ENCODE measurements at places on chromosomes 7 and 10.

DNA sequence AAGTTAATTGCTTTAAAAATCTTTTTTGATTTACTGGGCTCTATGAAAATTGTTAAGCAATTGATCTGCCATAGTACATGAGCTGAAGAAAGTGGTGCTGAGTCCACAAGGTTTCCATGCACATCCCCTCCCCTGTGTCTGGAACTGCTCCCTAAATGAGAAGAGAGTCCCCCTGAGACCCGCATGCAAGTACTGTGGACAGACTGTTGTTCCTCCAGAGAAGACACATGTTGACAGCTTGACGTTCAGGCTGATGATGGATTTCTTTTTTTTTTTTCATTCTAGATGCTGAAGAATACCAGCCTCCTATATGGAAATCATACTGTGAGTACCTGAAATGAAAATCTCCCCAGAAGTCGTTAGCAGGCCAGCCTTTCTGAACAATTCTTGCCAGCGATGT, 159.8 kb downstream of the CHN2 start:
- DNase-seq: no peak

DNA sequence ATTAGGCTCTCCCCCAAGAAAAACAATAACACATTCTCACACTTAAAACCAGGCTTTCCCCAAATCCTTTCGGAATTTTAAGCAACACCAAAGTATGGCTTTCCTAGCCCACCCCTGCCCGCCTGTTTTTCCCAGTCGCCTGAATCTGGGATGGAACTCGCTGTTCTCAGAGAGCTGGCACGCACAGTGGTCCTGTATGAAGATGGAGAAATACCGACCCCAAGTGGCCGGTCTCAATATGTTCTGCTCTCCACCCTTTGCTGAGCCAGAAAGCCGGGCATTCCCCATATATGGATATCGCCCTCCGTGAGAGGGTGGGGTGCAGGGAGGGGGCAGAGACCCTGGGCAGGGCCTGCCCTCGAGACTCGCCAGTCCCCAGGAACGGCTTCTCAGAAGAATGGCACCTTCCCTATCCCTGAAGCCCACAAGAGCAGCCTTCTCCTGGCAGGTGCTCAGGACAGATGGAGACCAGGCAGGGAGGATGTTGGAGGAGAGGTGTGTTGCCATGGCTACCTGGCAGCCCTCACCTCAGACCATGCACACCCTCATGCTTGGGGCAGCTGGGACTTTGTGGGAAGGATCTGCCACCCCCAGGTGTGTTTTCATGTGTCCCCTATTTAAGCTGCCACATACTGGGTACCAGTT, 3.4 kb downstream of the TACR2 start:
- DNase-seq: no peak

DNA sequence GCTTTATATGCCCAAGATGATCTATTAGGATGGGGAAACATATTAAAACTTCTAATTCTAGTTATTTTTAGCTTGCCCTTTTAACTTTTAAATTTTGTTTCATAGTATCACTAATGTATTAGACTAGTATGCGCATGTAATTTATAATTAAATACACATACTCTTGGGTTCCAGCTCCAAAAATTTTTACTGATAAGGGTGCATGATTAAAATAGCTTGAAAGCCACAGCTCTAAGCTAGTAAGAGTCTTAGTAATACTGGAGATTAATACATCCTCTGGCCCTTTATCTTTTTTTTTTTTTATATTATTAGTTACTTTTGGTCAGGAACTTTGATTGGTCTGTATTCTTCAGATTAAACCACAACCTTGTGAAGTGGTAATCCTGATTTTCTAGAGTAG, 53.6 kb downstream of the ATXN7L1 start:
- no peak for DNase-seq

- DNase-seq: no peak
Measured at GRCh38 chr10:74651565-74651964, 174.8 kb upstream of the KAT6B start.

GRCh38 chr10:88755753-88756152, 4.1 kb upstream of the LIPN start:
- DNase-seq: no peak

GRCh38 chr10:14860791-14861190, 17.9 kb upstream of the SUV39H2 start:
- no peak for DNase-seq

- DNase-seq: no peak
Measured at GRCh38 chr10:123402656-123403055, 248.5 kb downstream of the BUB3 start.

DNA sequence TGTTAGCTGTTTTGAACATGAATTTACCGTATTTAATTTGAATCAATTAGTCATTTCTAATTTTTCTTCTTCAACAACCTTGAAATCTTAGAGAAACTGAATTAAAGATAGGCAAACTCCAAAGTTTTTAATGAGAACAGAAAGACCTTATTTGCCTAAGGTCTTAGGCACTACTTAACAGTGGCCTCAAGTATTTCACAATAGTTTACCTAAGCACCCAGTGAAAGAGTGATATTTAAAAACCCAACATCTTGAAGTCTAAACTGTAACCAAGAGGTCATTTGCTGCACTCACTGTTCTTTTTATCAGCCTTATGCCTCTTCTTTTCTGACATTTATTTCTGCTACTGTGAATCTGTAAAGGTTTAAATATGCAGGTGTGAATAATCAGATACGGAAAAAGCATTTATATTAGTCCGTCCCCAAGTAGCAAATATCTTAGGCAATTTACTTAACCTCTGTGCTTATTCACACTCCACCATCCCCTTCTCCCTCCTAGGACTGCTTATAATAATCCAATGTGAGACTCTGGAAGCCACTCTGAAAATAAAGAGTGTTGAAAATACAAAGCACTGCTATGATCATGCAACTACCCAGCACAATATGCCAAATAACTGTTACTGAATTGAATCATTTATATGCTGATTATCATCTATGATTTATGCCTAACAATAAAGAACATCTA, 105.7 kb downstream of the ELAPOR2 start:
- no peak for DNase-seq

DNA sequence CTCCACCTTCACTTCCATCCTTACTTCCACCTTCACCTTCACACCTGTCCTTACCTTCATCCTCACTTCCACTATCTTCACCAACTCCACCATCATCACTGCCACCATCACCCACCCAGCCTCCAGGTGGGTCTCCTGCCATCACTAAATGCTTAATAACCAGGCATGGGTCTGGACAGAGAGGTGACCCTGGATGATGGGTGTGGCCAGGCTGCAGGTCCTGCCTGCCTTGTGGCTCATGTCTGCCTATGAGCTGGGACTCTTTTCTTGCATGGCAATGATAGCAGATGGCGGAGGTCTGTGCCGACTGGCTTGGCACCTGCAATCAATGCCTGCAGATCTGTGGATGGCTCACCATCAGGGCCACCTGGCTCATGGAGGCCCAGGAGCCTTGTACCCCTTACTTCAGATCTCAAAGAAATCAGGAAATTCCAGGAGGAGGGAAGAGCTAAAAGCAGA, 60.1 kb upstream of the ELN start:
- DNase-seq: no peak

- DNase-seq: no peak
Measured at GRCh38 chr10:45325116-45325515, 9.7 kb upstream of the OR13A1 start.

GRCh38 chr7:74287303-74288033, 1.7 kb upstream of the CLIP2 start:
- DNase-seq: no peak

- no peak for DNase-seq
Measured at GRCh38 chr10:36578306-36578705, 547.1 kb upstream of the ANKRD30A start.

GRCh38 chr7:12957487-12957886, 270.1 kb downstream of the ARL4A start:
- no peak for DNase-seq

DNA sequence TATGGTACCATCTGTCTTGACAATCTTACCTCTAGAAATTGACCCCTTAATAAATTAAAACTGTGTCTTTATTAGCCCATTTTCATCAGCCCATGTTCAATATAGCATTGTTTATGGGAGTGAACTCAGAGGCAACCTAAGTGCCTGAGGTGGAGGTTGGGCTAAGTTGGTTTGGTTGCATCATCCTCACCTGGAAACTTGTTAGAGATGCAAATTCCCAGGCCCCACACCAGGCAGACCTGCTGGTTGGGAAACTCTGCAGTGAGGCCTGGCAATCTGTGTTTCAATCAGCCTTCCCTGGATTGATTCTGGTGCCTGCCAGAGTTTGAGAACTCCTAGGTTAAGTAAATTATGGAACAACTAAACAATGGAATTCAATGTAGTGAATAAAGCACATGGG, 9.4 kb upstream of the FAM170B start:
- DNase-seq: no peak

DNA sequence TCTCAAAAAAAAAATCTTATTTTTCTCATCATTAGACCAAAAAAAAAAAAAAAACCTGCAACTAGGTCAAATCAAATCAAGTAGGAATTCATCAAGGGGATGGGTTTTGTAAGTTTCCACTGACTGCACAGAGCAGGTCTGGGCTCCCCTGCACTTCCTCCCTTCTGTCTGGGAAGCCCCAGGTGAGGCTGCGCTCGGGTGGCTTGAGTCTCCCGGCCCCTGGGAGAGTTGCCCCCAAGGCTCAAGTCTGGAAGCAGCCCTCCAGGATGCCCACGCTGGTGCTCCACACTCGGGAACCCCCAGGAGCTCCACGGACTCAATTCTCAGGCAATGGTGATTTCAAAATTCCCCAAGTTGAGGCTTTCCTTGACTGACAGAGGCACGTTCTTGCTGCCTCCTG, 41.7 kb upstream of the RBM33 start:
- DNase-seq: no peak

DNA sequence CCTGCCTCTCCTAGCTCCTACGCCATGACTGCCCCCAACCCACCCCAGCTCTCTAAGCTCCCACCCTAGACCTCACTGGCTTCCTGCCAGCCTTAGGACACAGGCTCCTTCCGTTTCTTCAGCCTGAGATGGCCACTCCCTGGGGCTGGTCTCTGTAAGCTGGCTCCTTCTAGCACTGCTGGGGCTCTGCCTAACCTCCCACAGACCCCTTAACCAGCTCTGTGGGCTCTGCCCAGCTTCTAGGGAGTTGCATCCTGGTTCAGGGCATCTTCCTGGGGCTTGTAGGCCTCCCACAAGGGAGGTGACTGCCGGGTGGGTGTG, 478.6 kb upstream of the KLF6 start:
- DNase-seq: no peak

GRCh38 chr10:22795546-22795945, 81.2 kb upstream of the PIP4K2A start:
- no peak for DNase-seq

GRCh38 chr10:12720217-12720981, 281.1 kb downstream of the CCDC3 start:
- no peak for DNase-seq

GRCh38 chr7:159229683-159230475, 85.2 kb upstream of the VIPR2 start:
- no peak for DNase-seq

GRCh38 chr7:29921404-29922010, 68.1 kb downstream of the SCRN1 start:
- DNase-seq: peak; percentile 3

GRCh38 chr10:15313047-15313446, 58.0 kb downstream of the FAM171A1 start:
- no peak for DNase-seq

- no peak for DNase-seq
Measured at GRCh38 chr10:50929670-50930069, 44.2 kb upstream of the A1CF start.

- DNase-seq: no peak
Measured at GRCh38 chr10:77297393-77297739, 340.2 kb downstream of the KCNMA1 start.

- no peak for DNase-seq
Measured at GRCh38 chr7:35450456-35451214, 196.7 kb upstream of the TBX20 start.

DNA sequence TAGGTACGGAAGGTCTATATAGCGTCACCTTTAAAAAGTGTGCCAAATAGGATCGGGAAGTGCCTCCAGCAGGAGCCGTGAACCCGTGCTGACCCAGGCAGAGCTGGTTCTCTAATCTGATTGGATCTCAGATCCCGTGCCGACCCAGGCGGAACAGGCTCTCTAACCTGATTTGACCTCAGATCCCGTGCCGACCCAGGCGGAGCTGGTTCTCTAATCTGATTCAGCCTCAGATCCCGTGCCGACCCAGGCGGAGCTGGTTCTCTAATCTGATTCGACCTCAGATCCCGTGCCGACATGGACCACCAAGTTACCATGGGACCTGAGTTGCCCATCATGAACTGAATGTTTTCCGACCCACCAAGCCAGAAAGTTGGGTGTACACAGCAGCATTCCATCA, 463.9 kb downstream of the PTPRN2 start:
- DNase-seq: no peak

- DNase-seq: no peak
Measured at GRCh38 chr10:116708391-116708821, 34.0 kb downstream of the HSPA12A start.

GRCh38 chr7:81801532-81801931, 31.7 kb upstream of the HGF start:
- DNase-seq: no peak

- DNase-seq: no peak
Measured at GRCh38 chr7:79781716-79782115, 328.2 kb upstream of the MAGI2 start.

DNA sequence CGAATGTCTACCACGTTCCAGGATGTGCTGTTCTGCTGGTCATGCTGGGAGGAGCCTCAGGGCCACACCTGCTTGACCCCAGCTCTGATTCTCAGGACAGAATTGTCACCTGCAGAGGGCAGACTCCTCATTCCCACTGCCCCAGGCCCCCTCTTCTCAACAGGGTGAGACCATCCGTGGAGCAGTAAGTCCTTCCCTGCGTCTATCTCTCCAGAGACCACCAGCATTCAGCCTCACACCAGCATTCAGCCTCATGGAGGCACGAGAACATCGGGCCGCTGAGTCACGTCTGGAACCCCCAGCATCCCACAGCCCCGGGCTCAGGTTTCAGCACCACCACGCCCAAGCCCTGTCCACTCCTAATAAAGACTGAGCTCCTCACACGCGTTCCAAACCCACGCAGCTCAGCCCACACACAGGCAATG, 273.4 kb downstream of the DIP2C start:
- DNase-seq: no peak

- no peak for DNase-seq
Measured at GRCh38 chr7:25636168-25636567, 407.9 kb upstream of the NPVF start.

GRCh38 chr7:134992626-134993179, 6.4 kb downstream of the AGBL3 start:
- no peak for DNase-seq

DNA sequence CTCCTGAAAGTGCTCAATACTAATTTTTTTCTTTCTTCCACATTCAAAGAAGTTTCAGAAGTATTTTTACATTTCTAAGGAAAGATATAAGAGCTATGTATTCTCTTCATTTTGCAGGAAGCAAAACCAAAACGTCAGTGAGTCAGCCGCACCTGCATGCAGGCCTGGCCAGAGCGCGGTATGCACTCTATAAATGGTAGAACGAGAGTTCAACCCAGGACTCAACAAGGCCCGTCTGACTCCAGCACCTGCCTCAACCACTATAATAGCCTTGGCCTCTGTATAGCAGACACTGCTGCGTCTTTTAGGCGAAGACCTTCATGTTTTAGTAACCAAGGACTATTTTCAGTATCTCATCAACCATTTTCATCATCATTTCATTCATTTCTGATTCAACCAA, 113.2 kb downstream of the KMT2E start:
- DNase-seq: no peak
